GM13977 (cell line): ENCODE measurements at places on chromosomes 7 and 10.

DNA sequence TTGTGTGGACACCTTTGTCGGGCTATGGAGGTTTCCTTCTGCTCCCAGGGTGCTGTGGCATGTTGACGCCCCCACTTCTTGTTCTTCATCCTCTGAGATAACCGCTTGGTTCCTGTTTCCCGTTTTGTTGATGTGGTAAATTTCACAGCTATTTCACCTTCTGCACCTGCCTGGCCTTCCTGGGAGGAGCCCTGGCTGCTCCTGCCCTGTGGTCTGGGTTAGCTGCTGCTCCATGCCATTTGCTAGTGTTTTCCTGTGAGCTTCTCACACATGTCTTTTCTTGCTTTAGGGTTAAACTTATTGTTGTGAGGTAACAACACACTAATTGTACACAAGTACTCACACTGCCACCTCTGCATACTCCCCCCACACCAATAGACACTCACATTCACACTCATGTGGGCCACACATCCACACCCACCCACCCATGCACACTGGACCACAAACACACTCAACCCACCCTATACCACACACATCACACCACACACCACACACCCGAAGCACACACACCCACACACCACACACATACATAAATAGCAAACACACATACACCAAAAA is 46.5 kb upstream of the MSMB start:
- DNase-seq = no peak

GRCh38 chr10:123154711-123155505 is 706 bp downstream of the BUB3 start:
- peak; percentile 77 for DNase-seq

DNA sequence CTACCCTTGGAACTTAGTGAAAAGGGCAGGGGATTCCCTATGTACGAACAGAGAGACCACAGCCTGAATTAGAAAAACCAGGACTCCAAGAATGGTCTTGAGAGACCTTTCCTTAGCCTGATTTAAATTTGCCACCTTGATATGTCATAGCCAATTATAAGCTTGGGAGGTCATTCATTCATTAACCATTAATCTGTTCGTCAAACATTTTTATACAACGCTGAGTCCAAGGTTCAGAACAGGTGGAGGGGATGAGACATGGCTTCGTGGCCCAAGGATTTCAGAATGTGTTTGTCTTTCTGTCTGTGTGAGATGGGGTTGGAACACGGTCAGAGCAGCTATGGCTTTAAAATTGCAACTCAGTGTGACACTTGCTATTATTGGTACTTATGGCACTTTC is 158.0 kb downstream of the PAXIP1 start:
- DNase-seq = no peak

- DNase-seq = no peak
Observed at GRCh38 chr10:79299397-79300241, 47.6 kb upstream of the PPIF start.

DNA sequence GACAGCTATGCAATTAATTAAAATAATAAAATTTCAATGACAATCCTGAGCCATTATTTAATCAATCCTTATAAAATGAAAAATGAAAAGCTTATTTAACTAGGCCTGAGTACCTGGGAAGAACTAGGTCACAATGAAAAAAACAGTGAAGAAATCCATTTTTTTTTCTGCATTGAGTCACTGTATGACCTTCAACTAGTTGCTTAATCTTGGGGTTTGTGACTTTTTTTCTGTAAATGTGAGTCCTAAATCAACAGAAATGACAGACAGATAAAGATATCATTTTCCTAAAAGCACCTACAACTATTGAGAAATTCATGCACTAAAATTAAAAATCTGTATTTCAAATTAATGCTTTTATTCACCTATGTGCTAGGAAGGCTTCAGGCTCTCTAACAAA is 96.8 kb downstream of the TMEM26 start:
- no peak for DNase-seq

- no peak for DNase-seq
Observed at GRCh38 chr10:35564341-35564968, 40.7 kb upstream of the GJD4 start.

DNA sequence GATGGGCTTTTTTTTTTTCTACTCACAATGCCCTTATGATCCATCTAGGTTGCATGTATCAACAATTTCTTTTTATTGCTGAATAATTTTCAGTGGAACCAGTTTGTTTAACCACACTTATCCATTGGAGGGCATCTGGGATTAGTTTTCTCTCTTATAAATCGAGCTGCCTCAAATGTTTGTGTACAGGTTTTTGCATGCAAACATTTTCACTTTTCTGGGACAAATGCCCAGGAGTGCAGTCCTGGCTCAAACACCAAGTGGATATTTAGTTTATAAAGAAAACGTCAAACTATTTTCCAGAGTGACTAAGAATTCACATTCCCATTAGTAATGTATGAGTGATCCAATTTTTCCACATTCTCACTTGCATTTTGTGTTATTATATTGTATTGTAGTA is 313.4 kb downstream of the CXCL12 start:
- DNase-seq = no peak

- DNase-seq = no peak
Observed at GRCh38 chr7:120586571-120586970, 271.4 kb downstream of the TSPAN12 start.

GRCh38 chr7:18526368-18526878 is 30.9 kb downstream of the HDAC9 start:
- DNase-seq = no peak

GRCh38 chr10:123537188-123537961 is 128.8 kb upstream of the GPR26 start:
- DNase-seq = no peak

DNA sequence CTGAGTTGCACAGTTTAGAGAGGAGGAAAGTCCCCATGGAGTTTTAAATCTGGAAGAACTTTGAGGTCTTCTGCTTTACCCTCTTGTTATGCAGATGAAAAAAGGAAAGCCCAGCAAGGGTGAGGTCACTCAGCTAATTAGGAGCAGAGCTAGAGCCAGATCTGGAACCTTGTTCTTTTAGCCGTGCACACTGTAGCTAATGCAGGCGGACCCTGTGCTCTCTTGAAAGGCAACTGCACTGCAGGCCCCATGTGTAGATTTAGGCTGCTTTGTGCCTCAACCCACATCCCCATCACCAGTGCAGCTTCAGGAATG is 63.4 kb downstream of the SYPL1 start:
- no peak for DNase-seq

DNA sequence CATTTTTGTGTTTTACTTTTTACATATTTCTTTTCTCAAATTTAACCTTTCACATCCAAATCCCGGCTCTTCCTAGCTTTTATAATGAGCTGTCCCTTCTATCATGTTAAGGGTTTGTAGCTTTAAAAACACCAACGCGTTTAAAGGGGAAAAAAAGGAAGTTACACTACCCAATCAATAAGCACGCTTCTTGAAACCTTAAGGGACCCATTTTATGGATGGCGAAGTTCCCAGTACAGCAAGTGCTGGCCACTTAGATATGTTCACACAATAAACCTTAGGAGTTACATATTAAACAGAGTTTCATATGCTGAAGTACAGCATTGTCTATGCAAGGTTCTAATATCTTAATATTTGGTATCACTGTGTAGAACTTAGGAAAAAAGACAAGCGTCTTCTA is 1.8 kb downstream of the GNG11 start:
- DNase-seq = no peak

DNA sequence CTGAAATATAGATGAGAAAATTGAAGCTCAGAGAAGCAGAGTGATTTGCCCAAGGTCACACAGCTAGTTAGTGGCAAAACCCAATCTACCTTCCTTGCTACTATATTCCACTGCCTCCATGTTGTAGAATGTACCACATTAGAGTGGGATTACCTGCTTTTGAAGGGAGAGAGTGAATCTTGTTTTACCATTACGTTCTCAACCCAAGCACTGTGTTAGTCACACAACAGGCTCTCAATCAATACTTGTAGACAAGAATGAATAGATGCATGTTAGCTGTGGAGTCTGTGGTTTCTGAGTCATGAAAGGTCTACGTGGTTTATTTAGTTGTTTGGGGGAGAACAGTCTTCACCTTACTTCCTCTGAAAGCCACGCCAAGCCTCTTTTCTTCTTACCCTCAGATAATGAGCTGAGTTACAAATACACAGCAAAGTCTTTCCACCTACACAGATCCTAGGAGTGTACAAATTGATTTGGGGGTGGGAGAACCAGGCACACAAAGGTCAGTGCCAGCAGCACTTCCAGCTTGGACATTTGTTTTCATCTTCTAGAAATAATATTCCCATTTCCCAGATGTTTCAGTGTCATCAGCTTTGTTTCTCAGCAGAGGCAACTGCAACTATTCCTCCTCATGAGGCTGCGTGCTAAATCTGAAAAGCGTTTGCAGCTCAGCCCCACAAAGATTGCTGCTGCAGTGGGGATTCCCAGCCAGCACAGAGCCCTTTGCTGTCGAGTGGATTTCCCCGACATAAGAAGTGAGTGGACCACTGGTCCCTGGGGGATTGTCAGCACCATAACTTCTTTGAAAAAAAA is 71.5 kb upstream of the ADO start:
- peak; percentile 66 for DNase-seq

GRCh38 chr7:121924269-121925186 is 51.6 kb downstream of the PTPRZ1 start:
- no peak for DNase-seq

GRCh38 chr10:72416661-72417060 is 61.9 kb upstream of the DNAJB12 start:
- no peak for DNase-seq

GRCh38 chr10:3625959-3626751 is 158.9 kb downstream of the KLF6 start:
- no peak for DNase-seq

DNA sequence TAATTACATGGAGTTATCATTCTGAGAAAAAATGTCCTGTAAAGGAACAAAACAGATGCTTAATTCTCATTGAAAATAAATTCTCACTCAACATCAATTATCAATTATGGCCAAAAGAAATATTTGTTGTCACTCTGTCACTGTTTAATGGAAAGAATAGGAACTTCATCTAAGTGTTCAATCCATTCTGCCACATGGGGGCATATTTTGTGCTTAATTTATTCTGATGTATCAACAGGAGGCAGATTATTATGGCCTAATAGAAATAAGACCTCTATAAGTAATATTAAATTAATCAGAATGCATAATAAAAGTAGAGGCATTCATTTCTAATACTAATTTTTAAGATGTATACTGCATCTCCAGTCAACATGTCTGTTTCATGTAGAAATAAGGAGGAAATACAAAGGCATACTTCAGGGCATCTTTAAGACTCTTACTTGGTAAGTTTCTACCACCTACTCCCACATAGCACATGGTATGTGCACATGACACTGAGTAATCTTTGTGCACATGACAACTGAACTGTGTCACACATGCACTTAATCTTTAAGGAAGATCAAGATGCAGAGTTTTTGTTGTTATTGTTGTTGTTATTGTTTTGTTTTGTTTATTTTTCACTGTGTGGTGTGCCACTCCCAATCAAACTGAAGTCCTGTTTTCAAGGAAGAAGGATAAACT is 420.4 kb upstream of the SEMA3A start:
- DNase-seq = no peak
